ENCODE measurements at places on chromosomes 12 and 14.

GRCh38 chr12:123441523-123442164 is 5.2 kb upstream of the RILPL2 start:
- no peak for DNase-seq

- no peak for DNase-seq
These were observed 7.7 kb downstream of the ANKRD33 start for GRCh38 chr12:51895378-51896135.

DNA sequence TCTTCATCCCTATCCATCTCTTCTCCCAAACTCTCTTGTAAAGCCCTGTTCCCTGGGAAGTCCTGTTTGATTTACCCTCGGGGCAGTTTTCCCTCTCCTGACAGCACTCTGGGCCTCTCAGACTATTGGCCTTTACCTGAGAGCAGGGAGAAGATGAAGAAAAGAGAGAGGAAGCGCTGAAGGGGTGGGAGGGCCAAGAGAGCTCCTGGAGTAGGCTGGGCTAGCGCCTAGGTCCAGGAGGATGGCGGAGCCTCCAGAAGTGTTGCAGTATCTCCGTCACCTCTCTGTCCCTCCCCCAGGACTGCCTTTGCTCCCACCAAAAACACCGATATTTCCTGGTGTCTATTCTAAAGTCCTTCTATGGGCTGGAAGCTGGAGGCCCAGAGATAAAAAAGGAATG is 5.7 kb upstream of the IGFBP6 start:
- no peak for DNase-seq

DNA sequence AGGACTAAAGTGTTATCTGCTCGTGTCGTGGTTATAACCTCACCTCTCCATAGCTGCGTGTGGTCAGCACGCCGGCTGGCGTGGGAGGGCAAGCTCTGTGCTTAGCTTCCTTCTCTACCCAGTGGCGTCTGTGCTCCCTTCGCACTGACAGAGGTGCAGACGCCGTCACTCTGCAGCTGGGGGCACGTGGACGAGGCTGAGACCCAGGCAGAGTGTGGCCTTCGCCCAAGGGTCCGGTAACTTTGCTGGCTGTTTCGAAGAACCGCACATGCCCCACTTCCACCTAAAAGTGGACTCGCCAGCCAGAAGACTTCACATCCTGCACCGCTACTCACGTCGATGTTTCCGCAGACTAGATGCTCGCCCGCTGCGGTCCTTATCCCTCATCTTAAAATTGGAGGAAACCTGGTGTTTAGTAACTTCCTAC is 35.9 kb upstream of the DYNC1H1 start:
- no peak for DNase-seq

GRCh38 chr14:23067847-23068788 is 10.8 kb upstream of the CDH24 start:
- DNase-seq: no peak

DNA sequence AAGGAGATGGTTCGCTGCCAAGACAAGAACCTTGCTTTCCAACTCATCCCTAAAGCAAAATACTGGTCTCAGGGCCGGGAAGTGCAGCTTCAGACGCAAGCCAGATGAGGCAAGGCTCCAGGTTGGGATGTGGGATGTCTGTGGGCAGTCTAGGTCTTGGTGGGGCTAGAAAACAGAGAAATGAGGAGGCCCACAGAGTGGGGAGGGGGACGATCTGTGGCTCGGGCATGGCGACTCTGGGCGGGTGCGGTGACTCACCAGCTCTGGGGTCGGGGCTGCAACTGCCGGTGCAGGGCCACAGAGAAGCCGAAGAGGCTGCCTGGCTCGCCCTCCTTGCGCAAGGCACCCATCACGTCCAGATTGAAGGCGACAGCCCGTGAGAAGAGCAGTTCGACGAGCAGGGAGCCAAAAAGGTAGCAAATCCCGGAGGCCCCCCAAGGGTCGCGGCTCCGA is 459 bp downstream of the ITGA7 start:
- no peak for DNase-seq

DNA sequence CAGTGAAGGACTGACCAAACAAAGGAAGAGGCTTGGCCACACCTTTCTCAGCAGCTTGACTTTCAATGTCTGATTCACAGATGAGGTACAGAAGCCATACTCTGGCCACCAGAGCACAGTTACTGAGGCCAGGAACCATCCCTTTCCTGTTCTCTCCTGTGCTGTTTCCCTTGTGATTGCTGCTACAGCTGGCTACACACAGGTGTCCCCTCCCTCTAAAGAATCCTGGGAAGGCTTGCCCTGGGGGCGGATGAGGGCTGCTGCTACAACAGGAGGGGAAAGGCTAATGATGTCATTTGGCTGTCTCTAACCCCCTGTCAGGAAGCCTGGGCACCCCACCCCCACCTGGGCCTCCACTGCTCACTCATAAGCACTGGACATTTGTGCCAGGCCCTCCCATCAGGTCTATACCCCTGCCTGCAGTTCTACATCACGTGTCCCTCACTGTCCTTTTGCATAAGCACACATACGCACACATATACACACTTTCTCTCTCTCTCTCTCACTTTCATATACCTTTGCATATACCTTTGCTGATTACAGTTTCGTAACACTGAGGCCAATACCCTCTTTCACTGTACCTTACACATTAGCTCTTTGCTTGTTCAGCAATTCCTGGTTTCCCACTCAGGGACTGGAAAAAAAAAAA is 41.4 kb downstream of the PRPF40B start:
- no peak for DNase-seq

GRCh38 chr14:53350429-53350828 is 197.3 kb upstream of the DDHD1 start:
- no peak for DNase-seq

DNA sequence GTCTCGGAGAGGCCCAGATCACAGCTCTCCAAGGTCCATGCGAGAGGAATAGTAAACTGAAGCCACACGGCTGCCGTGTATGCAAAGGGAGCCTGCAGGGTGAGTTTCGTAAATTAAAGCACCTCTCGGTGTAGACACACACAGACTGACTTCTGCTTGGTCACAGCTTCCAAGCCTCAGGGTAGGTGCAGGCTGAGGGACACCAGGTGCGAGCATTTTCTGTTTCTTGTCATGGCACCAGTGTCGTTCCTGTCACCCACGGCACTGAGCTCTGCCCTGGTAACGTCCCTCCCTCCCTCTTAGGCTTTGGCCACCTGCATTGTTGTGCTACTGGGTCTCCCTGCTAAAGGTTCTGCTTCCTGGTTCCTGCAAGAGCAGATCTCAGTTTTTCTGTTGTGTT is 76.2 kb upstream of the DYNC1H1 start:
- DNase-seq: no peak
